ENCODE measurements at places on chromosomes 12 and 14.

- DNase-seq = no peak
Measured at GRCh38 chr12:41683513-41684240, 461.0 kb downstream of the GXYLT1 start.

DNA sequence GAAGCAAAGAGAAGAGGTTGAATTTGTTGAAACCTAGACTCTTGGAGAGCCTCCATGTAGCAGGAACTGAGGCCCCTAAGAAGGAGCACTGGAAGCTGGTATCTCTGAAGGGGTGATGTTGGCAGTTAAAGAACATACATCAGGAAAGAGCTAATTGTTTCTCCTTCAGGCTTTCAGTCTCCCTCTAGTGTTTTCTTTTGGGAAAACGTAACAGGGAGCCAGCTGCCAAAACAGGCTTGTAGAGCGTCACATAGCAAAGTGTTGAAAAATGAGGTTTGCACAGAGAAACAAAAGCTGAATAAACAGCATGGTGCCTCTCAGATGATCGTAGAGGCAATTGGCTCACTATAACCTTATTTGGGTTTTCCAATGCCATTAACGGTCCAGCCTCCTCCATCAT is 46.9 kb upstream of the CAND1 start:
- no peak for DNase-seq

- DNase-seq = no peak
Measured at GRCh38 chr12:126262829-126263228, 1197.6 kb downstream of the AACS start.

GRCh38 chr12:93540466-93540865 is 32.0 kb upstream of the SOCS2 start:
- no peak for DNase-seq

GRCh38 chr12:47824635-47825034 is 4.9 kb upstream of the HDAC7 start:
- no peak for DNase-seq

GRCh38 chr14:77708749-77709148 is 846 bp downstream of the SLIRP start:
- DNase-seq = no peak

DNA sequence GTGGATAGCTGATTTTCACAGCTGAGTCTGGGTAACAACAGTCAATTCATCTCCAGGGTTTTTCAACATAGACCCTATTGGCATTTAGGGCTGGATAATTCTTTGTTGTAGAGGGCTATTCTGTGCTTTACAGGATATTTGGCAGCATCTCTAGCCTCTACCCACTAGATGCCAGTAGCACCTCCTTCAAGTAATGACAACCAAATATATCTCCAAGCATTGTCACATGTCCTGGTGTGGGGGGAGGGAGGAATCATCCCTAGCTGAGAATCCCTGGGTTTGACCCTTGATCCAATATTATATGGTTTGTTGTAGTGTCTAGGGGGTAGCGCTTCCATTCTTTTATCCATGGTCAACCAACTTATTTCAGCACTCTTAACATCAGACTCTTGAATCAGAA is 157.2 kb downstream of the ANO4 start:
- no peak for DNase-seq

DNA sequence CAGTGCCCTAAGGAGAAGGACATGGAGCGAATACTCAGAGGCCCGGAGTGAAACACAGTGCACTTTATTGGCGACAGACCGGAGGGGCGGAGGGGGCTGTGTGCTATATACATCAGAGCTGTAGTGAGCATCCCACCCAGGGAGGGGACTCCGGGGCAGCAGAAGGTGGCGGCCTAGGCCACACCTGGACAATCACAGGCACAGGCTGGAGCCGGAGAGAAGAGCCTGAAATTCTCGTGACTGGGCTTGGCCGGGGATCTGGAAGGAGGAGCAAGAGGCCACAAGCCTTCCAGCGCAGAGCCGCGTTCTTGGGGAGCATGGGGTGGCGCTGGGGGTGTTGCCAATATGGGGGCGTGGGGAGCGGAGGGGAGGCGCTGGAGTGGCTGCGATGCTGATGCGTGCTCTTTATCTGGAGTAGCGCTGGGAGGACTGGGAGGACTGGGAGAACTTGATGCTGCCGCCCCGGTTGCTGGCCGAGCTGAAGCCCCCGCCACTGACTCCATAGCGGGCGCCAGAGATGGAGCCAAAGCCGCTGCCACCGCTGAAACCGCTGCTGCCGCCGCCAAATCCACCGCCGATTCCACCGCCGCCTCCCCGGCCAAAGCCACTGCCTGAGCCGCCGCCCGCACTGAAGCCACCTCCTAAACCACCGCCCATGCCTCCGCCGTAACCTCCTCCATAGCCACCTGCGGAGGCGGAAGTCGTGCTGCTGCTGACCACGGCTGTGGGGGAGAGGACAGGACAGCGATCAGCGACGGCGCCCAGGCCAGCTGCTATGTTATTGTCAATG is 6.1 kb downstream of the KRT3 start:
- DNase-seq = no peak

- DNase-seq = no peak
Measured at GRCh38 chr14:61609191-61609843, 86.0 kb upstream of the HIF1A start.

GRCh38 chr14:33674927-33675326 is 275.9 kb downstream of the EGLN3 start:
- no peak for DNase-seq

DNA sequence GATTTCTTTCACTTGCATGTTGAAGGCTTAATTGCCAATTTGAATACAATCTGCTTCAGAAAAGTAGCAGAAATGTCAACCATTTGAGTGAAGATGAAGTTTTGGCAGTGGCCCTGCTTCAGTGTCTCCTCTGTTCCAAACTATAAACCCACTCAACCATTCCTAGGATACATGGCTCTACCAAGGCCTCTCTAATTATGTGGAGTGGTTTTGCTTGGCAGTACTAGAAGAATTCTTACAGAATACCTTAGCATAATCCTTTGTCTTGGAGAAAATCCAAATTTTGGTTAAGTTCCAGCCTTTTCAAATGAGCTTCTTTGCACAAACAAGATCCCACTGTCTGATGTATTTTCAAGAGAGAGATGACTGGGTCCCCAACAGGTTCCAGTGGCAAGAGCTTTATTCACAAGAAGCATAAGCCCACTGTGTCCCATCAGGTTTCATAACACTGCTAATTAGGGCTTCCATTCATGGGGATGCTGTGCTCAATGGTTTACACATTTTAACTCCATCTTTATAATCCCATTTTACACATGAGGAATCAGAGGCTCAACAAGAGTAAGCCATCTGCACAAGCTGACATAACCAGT is 234.5 kb downstream of the IPO8 start:
- DNase-seq = no peak

GRCh38 chr12:110548678-110549077 is 34.4 kb downstream of the PPTC7 start:
- no peak for DNase-seq

- no peak for DNase-seq
Measured at GRCh38 chr14:74049876-74050495, 30.8 kb downstream of the BBOF1 start.

- no peak for DNase-seq
Measured at GRCh38 chr12:101804409-101804808, 26.4 kb downstream of the GNPTAB start.

GRCh38 chr14:61406198-61406597 is 84.8 kb downstream of the PRKCH start:
- no peak for DNase-seq

DNA sequence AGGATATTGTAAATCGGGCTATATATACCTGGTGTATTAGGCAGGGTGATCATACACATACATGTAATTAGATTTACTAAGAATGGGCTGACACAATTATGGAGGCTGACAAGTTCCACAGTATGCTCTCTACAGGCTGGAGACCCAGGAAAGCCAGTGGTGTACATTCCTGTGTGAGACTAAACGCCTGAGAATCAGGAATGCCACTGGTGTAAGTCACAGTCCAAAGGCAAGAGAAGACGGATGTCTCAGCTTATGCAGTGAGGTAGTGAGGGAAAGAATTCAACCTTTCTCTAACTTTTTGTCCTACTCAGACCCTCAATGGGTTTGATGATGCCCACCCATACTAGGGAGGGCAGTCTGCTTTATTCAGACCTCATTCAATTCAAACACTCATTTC is 57.1 kb downstream of the METTL25 start:
- DNase-seq = no peak

DNA sequence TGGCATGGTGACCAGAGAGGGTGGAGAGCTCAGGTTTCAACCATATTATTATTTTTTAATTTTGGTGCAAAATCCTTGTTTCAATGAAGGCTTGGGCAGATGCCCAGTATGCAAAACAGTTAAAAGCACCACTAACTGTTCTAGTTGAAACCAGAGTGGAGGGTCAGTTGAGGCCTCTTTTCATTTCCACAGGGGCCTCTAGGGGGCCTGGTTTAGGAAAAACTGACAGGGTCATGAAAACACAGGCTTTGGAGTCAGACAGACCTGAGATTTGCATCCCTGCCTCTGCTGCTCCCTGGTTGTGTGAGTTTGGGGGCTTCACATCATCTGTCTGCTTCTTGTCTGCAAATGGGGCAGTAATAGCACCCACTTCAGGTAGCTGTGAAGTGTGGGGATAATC is 3.3 kb upstream of the RPH3A start:
- DNase-seq = no peak

DNA sequence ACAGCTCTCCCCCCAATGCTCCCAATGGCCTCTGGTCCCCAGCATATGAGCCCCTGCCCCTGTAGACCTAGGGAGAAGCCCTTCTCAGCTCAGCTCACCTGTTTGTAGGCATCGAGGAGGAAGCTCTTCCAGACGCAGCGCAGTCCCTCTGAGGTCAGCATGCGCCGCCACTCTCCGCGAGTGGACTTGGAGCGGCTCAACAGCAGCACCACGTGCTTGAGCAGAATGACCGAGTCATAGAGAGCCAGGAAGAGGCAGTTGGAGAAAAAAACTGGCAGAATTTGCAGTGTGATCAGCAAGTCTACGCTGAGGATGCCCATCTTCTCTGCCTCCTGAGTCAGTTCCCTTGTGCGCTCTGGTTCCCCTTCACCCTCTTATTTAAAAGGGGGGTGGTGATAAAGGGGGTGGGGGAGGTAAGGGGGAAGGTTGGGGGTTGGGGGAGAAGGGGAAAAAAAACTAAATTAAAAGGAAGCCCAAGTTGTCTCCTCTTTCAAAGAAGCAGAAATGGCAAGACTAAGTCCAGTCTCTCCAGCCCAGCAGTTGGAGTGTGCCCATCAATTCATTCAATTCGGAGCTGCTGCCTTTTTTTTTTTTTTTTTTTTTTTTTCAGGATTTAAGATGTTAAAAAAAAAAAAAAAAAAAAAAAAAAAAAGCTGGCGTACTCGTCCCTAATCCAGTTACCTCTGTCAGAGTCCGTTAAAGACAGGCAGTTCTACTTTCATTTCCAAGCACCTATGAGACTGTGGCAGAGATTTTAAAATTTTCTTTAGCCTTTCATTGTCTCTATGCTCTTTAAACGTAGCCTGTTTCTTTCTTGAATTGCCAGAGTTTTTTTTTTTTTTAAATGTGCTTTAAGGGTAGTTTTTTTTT is at the start of gene DIO2:
Gene DIO2 (minus strand): TSS at position 352 of the 870 bp plus-strand sequence. CDS start 32 bp downstream, at position 320.
- DNase-seq = no peak

DNA sequence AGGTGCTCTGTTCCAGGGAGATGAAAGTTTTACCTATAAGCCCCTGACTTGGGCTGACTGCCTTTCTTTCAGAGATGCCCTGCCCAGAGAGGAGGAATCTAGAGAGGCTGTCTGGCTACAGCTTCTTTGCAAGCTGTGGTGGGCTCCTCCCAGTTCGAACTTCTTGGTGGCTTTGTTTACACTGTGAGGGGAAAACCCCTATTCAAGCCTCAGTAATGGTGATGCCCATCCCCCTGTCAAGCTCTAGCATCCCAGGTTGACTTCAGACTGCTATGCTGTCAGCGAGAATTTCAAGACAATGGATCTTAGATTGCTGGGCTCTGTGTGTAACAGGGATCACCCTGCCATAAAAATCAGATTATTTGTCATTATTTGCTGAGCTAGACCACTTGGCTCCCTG is 377.6 kb downstream of the FLRT2 start:
- no peak for DNase-seq

DNA sequence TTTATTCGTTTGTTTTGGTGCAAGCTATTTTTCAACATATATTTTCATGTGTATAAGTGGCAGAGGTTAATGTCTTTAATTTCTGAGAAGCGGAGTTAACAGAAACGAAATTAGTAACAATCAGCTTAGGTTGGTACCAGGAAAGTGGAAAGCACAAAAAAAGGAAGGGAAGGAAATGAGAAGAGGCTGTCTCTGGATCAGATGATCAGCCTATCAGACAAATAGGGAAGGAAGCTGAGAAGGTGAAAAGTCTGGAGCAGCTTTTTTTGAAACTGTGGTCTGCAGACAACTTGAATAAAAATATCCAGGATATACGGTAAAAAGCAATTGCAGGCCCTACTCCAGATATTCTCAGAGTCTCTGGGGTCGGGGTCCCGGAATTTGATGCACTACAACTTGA is 265.0 kb downstream of the SSPN start:
- no peak for DNase-seq

DNA sequence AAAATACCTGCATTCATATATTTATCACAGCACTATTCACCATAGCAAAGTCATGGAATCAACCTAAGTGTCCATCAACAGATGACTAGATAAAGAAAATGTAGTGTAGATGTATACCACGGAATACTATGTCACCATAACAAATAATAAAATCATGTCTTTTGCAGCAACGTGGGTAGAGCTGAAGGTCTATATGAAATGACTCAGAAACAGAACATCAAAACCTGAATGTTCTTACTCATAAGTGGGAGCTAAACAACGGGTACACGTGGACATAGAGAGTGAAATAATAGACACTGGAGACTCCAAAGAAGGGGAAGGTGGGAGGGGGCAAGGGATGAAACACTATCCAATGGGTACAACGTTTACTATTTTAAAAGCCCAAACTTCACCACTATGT is 37.9 kb downstream of the SLC38A1 start:
- no peak for DNase-seq

DNA sequence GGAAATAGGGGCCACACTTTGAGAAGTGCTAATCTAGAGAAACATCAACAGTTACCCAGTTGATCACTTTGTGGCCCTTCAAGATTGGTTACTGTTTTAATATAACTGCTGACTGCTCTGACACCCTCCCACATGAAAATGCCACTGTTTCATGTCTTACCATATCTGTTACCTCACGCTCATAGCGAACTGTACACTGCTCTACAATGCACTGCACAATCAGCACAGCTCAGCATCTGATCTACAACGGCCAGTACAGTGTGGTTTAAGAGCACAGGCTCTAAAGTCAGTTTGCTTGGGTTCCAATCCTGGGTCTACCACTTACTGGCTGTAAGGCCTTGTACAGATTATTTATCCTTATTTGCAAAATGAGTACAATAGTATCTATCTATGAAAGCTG is 39.1 kb downstream of the SPPL3 start:
- no peak for DNase-seq

DNA sequence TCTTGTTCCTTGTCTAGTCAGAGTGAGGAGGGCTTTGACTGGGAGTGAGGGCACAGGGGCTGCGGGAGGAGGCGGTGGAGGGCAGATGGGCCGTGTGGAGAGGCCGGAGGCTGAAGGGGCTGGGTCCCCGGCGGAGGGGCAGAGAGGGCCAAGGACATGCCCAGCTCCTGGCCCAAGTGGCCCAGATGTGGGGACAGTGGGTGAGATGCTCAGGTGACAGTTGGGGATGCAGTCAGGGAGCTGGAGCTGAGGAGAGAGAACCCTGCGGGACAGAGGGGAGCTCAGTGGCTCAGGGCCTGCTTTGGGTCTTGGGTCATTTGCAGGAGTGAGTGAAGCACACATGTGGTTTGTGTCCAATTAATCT is 26.5 kb upstream of the PLD4 start:
- DNase-seq = no peak

GRCh38 chr12:106605254-106605653 is 22.4 kb downstream of the RFX4 start:
- no peak for DNase-seq

- DNase-seq = no peak
Measured at GRCh38 chr14:61213920-61214319, 67.2 kb downstream of the TMEM30B start.
